ENCODE measurements at places on chromosomes 12 and 14.

GRCh38 chr12:132669166-132669879, 17.8 kb downstream of the POLE start:
- DNase-seq: no peak

- DNase-seq: no peak
These were observed 216.0 kb downstream of the AKAP6 start for GRCh38 chr14:32545095-32545494.

- no peak for DNase-seq
These were observed 6.2 kb downstream of the GPR19 start for GRCh38 chr12:12689647-12690300.

DNA sequence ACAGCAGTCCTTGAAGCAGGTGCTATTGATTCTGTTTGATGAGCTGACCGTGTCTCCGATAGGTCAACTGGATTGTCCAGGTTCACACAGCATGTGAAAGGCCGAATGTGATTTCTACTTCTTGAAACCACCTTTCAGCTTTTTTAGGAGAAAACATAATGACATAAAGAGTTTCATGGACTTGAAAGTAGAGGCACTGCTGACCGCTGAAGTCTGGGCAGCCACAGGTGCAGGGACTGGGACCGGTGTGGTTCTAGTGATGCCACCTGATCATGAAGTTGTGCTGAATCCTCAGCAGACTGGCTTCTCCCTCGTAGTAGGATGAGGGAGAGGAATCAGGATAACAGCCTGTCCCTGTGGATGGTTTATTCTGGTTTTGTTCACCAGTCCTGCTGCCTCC, 108.1 kb downstream of the ETV6 start:
- DNase-seq: no peak

DNA sequence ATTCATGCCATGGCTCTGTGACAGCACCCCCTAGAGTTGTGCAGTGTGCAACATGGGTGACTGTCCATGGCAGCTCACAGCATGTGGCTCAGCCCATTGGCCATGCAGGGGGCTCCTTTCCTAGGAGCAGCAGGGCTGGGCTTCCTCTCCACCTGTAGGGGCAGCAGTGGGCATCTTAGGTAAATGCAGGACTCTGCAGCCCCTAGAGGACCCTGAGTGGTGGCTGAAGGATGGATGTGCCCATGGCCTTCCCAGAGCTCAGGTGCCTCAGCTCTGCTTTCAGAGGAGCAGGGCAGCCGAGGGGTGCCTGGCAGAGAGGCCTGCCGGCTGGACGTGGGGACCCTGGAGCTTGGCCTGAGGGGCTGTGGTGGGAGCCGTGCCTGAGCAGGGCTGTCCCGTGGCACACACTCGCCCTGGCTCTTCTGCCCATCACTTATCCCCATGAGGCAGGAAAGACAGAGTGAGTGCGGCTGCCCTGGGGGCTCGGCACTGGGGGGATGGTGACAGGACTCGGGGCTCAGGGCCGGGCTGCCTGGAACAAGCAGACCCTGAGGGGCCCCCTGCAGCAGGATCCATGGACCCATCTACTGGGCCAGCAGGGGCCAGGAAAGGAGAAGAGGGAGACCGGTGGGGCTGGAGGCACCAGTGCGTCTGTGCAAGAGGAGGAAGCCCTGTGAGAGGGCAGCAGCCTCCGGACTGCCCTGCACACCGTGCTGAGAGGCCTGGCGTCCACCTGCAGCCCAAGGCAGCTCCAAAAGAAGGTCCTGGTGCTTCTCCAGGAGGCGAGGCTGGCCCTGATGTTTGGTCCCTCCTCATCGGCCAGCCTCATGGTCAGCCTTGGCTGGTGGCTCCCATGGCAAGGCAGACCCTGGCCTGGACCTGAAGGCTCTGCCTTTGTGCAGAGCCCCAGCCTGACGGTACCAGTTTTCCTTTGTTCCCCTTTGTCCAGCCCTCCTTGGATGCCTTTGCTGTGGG, 7.6 kb downstream of the ADSS1 start:
- no peak for DNase-seq

GRCh38 chr12:31737345-31737744, 8.5 kb upstream of the AMN1 start:
- DNase-seq: no peak

- no peak for DNase-seq
These were observed 133.2 kb upstream of the ARHGAP5 start for GRCh38 chr14:31943861-31944255.

GRCh38 chr14:32494609-32495434, 165.7 kb downstream of the AKAP6 start:
- DNase-seq: no peak

DNA sequence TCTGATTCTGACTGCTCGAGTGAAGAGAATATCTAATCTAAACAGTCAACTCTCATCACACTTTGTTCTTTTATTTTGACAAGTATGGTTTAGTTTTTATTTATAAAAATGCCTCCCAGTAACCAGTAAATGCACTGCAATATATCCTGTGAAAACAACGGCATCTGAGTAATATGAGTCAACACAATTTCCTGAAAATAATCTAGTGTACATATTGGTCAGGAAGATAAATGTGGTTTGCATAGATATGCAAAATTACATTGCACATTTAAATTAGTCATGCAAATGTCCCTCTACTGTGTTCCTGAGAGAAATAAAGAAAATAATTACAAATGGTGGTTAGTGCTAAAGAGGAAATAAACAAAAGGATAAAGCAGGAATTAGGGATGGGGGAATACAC, 1190.7 kb upstream of the SEL1L start:
- no peak for DNase-seq

DNA sequence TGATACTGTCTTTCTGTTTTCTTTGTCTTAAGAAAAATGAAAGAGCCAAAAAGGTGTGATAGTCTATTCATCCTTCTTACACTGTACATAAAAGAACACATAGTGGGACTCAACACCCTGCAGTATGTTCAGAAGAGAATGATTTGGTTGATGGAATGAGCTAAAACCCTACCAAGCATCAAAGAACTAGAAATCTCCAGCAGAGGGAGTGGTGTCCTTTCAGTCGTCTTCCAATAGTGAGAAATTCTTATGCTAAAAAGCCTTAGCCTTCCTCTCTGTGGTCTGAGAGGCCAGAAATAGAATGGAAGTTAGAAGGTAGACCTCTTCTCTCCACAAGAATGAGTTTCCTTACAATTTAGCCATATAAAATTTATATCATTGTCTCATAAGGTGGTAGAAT, 393.4 kb upstream of the SEL1L start:
- DNase-seq: no peak

DNA sequence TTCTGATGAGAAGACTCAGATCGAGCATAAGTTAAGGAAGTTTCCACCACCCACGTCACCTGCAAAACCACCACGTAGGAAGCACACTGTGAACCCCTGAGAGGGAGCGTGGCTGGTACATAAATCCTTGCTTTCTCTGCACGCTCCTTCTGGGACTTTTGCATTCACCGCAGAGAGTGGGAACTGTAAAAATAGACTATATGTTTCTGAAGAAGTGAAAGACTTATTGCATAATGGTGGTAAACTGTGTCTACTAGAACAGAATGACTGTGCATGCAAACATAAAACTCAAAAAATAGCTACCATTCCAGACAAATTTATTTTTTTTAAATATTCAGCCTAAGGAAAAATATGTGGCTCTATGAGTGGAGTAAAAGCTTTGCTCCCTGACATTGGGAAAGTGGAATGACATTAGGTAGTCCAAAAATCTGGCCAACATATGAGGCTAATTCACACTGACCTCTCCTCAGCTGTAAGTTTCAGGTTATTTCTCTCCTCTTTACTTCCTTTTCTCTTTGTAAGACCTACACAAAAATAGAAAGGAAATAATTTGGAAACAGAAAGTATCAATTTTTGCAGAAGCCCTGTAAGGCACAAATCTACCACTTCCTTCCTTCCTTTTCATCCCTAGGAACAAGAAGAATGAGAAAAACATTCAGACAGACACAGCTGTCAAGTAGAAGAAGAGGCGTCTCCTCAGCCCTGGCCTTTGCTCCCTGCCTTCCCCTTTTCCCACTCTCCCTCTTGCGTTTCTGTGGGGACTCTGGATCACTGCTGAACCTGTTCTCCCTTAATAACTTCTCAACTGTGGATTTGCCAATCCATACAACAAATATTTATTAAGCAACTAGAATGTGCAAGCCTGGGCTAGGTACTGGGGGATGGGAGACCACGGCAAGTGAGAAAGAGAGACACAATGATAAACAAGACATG, 264.3 kb upstream of the FOXN3 start:
- peak; percentile 14 for DNase-seq

DNA sequence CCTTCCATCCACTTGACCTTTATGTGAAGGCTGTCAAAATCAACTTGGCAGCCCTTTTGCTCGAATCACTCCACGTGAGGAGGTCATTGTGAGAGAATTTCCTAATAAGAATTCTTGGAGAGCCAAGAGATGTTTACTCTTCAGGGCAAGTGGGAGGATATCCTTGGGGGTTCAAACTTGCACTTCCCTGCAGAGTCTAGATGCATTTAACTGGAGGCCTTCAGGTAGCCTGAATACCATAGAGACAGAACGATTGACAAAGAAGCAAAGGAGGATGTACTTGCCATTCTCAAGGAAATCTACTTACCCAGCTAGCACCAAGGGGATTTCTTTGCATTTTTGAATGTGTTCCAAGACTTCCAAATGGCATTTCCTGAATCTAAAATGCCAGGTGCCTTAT, 1702.6 kb upstream of the FLRT2 start:
- DNase-seq: no peak

DNA sequence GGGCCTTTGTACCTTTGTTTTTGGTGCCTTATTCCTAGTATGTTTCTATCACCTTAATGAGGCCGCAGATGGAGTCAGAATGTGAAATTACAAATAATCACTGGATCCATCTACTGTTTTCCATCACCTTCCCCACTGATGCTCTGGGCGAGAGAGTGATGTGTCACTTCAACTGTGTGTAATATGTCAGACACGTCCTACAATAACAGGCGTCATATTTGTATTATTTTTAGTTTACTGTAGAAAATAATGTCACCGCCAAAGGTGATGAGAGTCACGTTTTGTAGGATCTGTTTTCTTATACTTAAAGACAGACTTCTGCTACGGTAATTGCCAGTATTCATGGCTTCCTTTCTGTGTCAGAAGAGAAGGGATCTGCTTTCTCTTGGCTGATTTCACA, 22.4 kb upstream of the P2RX4 start:
- DNase-seq: no peak

- DNase-seq: peak; percentile 1
These were observed 93.4 kb downstream of the ADGRD1 start for GRCh38 chr12:131046813-131047788.

DNA sequence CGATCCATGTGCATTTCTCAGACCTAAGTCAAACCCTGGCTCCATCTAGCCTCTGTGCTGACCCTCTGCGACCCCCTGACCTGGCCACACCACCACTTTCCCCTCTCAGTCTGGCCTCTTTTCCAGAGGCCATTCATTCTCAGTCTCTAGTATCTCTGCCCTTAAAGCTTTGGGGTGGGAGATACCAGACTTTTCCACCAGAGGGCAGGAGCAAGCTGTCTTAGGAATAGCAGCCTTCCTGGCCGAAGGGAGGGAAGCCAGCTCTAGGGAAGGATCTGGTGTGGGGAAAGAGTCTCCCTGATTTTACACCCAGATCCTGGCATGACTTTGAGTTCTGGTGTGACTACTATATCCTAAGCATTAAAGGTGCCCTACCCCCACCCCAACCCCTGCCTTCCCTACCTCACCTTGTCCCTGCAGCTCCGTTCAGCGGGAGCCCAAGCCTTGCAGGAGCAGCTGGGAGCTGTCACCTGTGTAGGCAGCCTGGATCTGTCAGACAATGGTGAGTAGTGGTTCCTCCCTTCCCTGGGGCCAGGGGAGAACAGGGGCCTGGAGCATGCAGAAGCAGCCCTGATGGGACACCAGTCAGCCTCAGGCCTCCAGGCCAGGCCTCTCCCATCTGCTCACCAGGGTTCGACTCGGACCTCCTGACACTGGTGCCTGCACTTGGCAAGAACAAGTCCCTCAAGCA, 6.6 kb downstream of the CARMIL3 start:
- DNase-seq: peak; percentile 72

DNA sequence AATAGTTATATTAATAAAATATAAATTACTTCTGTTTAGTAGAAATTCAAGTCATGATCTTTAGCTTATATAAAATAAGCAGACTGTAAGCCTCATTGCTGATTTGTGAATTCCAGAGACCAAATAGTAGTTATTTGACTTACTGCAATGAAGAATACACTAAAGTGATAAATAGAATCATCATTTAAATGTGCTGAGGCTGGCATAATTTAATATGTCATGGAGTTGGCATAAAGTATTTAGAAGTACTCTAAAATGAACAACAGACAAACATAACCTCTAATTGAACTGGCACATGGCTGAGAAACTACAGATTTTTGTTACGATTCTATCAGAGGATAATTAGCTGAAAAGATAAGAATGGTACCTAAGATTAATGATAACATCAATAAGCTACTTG, 45.7 kb upstream of the TRHDE start:
- DNase-seq: no peak

DNA sequence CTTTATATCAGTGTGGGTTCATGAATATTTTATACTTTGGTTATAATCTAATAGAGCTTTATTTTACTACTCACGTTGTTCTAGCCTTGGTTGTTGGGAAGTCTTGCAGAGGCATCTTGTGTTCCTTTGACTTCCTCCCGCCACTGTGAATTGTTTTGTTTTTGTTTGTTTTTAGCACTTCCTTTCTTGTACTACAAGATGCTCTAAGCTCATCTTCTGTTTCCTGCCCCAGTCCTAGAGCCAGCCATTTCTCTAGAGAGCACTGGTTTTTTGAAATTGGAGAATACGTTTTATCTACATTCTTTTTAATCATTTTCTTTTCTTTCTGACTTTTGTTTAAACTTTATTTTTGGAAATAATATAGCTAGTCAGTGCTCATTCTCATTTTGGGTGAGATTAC, 15.9 kb upstream of the NUBPL start:
- no peak for DNase-seq

DNA sequence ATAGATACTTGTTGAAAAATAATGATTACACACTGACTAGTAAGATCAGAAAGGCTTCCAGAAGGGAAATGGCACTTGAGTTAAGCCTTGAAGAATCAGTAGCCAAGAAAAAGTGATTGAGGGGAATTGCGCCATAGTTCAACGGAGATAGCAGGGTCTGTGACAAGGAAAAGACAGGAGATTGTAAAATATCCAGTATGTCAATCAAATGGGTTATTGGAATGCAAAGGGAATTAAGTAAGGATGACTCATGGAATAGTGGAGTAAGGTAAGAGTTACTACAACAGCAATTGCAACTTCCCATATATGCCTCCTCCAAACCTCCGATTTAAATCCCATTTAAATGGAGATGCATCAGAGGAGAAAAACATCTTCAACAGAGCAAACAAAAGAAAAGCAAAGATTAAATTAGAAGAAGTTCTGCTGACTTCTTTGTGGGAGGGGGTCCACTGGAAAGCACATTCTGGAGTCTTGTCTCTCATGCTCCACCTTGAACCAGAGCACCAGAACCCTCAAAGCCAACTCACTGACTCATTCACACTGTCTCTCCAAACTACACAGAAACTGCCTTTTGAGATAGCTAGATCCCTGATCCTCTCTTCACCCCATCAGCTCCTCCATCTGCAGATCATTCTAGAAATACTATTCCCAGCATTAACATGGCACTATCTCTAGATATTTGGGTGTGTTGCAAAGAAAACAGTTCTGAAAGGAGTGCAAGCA, 138.2 kb downstream of the NUAK1 start:
- DNase-seq: no peak
